Stimulated activated CD4-positive, alpha-beta T cell treated with anti-CD3 and anti-CD28 coated beads, TNF-alpha, amount 100 ng/mL, for 24 hours (primary cell): ENCODE measurements at places on chromosomes 6 and 20.

DNA sequence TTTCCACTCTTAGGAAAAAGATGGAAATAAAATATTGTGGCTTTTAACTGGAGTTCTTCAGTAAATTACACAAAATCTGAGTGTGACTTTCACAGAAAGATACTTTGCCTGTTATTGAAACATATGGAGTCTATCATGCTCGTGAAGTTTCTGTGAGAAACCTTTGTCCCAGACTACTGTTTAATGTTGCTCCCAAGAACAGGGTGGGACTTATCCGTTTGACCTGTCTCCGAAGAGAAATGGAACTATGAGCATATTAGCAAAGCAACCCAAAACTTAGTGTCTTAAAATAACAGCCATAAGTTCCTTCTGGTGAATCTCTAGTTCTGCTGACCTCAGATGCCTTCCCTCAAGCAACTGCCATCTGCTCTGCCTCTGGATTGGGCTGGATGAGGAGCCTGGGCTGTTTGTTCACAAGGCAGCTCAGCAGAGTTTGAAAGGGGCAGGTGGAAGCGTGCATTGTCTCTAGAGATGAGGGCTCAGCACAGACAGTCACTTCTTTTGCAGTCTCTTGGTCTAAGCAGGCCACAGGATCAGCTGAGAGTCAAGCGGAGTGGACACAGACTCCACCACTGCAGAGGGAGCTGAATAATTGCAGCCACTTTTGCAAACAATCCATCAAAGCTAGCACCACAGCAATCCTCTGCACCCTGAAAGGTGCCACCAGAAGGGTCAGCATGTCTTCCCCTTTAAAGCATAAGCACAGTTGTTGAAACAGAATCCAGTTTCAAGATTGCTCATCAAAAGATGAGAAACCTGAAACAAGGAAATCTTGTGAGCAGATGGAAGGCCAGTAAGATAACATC lies 52.8 kb downstream of the MYB start:
- no peak for DNase-seq

DNA sequence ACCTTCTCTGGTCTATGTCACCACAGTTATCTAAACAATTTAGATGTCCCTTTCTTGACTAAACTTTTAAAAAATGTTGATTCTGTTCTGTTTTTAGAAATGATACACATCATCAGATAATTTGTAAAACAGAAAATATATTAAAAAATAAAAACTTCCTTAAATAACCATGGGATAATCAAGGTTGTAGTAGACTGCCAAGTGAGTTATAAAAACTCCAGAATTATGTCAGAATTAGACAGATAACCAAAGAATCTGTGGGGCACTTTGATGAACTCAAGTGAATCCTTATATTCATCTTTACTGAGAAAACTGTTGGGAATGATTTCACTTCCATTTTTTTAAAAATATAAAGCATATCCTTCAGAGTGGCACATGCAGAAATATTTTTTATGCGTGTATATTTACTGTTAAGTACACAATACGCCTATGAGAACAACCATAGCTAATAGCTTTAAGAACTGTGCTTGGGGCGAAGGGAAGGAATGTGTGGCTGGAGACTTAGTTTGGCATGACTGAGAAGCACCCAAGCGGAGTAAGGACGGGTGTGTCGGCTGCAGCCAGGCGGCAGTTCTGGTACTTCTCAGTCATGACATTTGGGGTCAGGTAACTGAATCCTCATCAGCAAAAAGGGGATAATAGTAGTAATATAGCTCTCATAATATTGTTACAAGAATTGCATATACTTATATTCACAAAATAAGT lies 604.7 kb upstream of the CITED2 start:
- no peak for DNase-seq

DNA sequence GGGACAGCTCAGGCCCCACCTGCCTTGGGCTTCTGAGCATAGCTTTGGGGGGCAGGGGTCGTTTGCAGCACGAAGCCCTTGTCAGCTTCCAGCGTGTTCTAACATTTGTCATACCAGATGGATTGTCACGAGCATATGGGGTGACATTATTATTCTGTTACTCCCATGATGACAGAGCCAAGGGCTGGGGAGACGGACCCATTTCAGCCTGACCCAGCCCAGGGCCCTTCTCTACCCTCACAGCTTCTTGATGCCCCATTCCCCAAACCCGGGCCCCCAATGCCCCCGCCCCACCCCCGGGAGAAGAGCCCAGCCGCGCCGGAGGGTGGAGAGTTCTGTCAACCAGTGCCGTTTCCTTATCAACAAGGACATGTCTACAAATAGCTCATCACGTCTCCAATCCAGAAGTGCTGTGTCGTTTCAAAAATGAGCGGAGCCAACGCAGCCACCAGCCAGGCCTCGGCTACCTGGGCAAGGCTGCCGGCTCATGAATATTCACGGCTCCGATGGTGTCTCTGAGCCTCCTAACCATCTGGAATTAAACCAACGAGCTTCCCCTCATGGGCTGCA lies 9.6 kb upstream of the CHRNA4 start:
- no peak for DNase-seq

- no peak for DNase-seq
These were observed 793 bp upstream of the HDAC2 start for GRCh38 chr6:113971741-113972140.

DNA sequence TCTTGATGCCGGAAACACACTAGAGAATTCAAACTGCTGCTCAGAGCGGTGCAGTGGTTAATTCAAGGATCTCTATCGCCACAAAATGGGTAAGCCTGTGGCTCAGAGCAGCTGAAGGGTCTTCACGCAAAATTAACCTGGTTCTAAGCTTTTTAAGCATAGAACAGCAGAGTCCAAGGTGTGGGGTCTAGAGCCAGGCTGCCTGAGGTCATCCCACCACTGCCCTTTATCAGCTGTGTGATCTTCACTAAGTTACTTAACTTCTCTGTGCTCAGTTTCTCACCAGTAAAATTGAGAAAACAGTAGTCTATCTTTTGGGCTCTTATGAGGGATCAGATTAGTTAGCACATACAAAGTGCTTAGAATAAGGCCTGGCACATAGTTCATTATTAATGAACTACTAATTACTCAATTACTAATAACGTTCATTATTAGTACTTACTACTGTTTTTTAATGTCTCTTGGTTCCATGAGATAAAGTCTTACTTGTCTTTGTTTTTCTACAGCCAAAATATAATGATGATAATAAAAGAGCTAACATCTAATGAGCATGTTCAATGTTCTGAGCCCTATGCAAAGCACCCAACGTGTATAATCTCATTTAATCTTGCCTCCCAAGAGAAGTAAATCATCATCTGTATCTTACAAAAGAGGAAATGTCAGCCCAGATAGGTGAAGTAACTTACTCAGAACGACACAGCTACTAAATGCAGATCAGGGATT lies 92.9 kb downstream of the NFATC2 start:
- no peak for DNase-seq

DNA sequence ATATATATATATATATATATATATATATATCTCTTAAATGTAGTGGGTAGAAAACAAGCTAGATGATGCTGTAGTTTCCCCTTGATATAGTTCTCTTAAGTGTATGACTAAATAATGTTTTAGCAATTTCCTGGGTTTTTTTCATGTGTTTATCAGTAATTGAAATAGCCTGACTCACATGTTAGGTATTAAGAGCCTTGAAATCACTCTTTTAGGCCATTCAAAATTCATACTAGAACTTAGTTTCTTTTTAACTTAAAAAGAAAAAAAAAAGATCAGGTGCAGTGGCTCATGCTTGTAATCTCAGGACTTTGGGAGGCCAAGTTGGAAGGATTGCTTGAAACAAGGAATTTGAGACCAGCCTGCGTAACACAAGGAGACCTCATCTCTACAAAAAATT lies 44.1 kb downstream of the NKX2-4 start:
- DNase-seq, result no peak
